ENCODE measurements at places on chromosomes 5 and 9.

GRCh38 chr9:106179191-106179590, 484.9 kb downstream of the TMEM38B start:
- DNase-seq, result no peak

DNA sequence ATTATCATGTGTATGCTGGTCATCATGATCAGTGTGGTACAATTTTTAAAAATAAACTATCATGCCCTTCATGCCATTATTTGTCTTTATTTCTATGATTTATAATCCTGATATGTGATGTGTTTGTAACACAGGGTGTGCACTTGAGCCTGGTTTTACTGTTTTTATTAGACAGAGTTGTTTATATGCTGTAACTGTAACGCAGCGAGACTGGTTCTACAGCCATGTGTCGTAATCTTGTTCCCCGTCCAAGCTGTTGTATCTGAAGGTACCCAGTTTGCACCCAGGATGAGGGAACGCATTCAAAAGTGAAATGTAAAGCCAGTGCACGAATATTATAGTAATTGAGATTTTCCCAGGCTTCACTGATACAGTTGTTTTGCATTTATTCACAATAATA, 28.2 kb downstream of the SNX18 start:
- DNase-seq, result no peak

GRCh38 chr9:114822708-114823107, 16.9 kb upstream of the TNFSF15 start:
- no peak for DNase-seq

DNA sequence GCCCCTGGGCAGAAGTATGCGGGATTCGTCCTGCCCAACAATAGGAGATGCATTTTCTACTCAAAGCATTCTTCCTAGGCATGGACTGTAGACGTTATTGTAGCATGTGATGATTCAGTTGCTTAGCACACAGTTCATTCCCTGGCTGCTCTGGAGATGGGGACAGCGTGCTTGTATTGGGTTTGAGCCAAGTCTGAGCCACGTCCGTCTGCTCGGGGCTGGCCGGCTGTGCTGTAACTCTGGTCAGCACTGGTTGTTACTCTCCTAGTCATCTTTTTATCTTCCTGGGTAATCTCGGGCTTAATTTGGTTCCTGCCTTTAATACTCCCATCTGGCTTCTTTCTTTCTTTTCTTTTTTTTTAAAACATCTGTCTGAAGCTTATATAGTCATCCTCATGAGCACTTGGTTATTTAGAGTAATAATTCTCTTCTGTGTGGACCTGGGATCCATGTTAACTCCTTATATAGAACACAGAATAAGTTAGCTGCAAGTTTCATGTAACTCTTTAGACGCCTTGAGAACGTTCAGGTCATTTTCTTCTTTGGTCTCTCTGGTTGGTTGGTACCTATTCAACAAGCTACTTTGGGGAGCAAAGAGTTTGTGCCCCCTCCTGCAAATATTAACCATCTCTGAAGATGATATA, 118.8 kb upstream of the RPS23 start:
- DNase-seq, result no peak

GRCh38 chr9:71830153-71830552, 61.8 kb upstream of the CEMIP2 start:
- DNase-seq, result no peak

DNA sequence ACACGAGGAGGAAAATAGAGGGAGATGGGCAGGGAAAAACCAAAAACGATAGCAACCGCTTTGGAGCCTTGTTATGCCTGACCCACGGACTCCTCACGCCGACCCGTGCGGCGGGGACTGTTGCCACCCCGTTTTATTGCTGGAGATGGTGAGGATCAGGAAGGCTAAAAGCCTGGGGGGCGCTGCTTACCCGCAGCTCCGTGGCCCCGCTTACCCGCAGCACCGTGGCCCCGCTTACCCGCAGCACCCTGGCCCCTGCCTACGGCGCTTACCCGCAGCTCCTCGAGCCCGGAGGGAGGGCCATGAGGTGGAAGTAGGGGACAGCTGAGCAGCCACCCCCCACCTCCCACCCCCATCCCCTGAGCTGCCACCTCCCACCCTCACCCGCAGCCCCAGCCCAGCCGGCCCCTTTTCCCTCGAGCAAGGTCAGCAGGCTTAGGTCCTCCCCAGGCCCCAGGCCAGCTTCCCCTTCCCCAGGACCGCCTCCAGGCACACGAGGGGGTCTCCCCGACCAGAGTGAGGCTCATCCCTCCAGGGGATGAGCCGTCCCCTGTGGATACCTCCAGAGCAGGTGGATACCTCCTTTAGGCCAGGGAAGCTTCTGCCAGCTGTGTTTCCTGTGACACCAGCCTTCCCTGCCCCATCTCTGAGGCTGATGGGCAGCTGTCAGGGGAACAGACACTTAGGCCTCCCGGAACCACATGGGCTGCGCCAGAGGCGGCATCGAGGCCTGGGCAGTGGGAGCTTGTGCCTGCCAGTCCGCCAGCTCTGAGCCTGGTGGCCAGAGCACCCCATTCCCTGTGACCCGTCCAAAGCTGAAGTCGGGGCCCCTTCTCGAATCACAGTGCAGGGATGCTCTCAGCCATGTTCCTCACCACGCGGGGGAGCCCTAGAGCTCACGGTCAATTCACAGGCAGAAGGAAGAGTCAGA, 92.3 kb downstream of the LMX1B start:
- peak; percentile 75 for DNase-seq

DNA sequence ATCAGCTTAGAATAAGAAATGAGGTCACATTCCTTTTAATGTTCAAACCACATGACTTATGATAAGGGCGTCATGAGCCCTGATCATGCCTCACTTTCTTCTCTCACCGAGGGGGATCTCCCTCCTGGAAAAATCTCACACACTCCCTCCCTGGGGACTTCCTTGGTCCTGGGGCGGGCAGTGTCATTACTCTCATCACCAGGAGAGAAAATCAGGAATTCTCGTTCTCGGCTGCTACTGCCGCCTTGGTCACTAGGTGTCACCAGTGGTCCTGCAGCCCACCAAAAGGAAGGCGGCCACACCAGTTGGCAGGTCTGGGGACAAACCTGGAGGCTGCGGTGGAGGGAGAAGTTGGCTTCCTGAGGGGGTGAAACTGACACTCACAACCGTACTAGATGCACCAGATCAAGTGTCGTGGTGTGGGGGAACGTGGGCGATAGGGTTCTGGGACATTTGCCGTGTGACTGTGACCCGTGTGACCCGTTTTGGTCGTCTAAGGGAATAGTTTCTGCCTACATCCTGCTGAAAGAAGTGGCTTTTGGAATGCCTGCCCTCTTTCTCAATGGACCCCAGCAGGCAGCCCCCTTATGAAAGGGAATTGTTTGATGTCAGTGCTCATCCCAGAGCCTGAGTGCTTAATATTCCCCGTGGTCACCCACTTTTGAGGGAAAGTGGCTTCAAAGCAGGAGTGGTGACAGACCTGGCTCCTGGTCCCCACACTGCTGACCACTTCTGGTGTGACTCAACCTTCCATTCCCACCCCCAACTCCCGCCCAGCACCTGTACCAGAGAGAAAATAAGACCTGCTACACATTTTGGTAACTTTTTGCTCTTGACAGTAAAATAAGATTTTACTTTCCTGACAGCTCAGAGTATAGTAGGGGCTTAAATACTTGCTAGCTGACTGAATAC, 63.2 kb downstream of the ACER2 start:
- DNase-seq, result peak; percentile 68

GRCh38 chr5:93602241-93603077, 19.4 kb downstream of the NR2F1 start:
- DNase-seq, result no peak

DNA sequence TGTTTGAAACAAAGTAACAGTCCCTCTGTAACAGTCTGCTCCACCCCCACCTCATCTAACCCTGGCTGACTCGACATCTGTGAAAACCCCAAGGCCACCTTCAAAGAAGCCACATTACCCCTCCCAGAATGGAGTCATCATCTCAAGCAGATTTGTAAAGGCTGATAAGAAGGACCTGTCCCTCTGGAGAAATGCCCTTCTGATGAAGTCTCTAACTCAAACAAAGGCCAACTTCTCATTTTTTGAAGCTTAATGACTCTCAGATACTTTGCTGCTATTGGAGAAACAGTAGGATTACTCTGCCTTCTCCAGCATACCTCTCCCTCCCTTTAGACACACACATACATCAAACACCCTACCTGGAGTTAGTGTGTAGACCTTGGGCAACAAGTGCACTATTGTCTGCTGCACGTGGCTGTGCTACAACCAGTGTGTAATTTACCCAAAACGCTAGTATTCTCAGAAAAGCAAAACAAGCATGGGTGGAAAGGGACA, 5.3 kb upstream of the SUSD1 start:
- peak; percentile 58 for DNase-seq

DNA sequence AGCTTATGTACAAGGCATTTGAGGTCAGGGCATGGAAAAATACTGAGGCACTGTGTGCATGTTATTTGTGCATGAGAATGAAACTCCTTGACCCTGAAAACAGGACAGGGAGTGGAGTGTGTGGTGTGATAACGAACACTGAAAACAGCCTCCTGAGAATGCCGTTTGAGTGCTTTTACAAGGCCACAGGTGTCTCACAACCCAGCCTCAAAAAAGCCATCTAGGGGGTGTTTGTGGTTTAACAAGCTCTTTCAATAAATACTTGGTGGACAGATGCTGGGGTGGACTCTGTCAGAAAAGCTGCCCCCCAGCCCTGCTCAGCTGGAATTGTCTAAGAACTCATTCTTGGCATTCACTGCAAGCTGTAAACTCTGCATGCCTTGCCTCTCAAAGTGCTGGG, 94.0 kb upstream of the SLC25A48 start:
- DNase-seq, result no peak

- no peak for DNase-seq
Measured at GRCh38 chr5:157431544-157432200, 28.3 kb upstream of the NIPAL4 start.

DNA sequence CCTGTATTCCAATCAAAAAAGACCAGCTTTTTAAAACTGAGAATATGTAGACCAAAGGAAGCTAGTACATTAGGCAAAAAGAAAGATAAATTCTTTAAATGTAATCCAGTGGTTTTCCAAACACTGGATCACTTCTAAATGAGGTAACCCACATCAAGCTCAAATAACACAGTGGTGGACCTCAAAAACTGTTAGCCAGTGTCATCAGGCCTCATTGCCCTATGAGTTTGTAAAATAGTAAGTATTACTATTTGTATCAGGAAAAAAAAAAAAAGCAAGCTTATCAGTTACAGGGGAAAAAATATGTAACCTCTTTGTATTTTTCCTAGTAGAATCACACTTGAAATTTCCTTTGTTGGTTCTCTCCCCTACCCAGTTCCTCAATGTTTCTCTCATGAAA, 6.7 kb downstream of the MTX3 start:
- DNase-seq, result no peak

GRCh38 chr9:33690143-33690933, 105.0 kb upstream of the PRSS3 start:
- DNase-seq, result no peak

- no peak for DNase-seq
Measured at GRCh38 chr5:88399561-88399960, 130.9 kb upstream of the TMEM161B start.

GRCh38 chr9:134458207-134459108, 132.2 kb downstream of the RXRA start:
- DNase-seq, result no peak

DNA sequence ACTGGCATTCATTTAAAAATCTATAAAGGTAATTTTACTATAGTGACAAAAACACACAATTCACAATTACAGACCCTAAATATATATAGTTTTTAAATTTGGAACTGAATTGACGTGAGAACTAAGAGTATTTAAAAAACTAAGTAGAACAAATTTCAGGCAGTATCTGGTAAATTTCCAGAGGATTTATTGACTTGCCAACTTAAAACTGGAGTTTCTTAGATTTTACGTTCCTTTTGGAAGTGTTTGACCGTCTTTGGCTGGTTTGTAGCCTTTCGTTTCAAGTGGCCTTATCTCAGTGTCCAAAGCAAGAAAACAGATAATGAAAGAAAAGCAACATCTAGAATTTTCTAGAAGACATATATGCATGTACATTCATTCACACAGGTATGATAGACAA, 234.4 kb upstream of the VLDLR start:
- DNase-seq, result no peak

GRCh38 chr5:79418276-79418675, 95.7 kb downstream of the HOMER1 start:
- DNase-seq, result no peak

GRCh38 chr5:135362102-135362501, 36.9 kb downstream of the MACROH2A1 start:
- no peak for DNase-seq

DNA sequence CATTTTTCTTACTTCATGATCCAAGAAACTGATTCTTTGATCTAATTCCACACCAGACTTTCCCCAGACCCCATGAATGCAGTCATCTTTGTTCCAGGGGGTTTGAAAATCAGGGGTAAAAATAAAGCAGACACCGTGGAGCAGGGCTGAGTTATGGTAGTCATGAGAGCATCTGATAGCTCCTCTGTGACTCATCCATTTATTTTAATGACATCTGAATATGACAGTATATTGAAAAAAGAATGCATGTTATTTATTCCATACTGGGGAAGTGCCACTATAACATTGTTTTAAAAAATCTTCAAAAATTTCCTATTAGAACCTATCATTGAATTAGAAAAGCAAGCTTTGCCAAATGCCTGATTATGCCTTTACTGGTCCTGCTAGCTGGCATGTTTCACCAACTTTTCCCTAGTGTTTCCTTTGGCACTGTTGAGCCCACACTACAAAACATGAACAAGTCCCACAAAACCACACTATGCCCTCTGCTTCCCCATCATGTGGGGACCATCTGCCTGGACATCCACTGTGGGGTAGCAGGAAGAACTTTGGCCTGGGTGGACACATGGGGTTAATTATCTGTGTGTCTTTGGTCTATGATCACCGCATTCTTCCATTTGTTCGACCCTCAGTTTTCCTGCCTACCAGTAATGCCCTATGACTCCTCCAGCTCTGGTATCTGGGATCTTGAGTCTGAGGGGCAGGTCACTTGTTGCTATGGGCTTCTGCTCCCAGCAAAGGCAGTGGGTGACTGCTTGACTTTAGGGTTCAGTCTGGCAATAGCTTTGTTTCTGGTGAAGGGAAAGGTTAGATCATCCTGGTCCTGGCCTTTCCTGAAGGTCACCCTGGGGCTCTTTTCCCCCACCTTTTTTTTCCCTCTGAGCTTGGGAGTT, 82.7 kb upstream of the PANK3 start:
- DNase-seq, result no peak

DNA sequence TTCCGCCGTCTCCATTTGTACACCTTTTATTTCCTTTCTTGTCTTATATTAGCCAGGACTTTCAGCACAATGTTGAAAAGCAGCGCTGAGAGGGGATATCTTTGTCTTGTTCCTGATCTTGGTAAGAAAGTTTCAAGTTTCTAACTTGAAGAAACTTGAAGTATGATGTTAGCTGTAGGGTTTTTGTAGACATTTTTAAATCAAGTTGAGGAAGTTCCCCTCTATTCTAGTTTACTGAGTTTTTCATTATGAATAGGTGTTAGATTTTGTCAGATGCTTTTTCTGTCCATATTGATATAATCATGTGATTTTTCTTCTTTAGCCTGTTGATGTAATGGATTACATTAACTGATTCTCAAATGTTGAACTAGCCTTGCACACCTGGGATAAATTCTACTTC, 425.7 kb downstream of the PIK3R1 start:
- no peak for DNase-seq

DNA sequence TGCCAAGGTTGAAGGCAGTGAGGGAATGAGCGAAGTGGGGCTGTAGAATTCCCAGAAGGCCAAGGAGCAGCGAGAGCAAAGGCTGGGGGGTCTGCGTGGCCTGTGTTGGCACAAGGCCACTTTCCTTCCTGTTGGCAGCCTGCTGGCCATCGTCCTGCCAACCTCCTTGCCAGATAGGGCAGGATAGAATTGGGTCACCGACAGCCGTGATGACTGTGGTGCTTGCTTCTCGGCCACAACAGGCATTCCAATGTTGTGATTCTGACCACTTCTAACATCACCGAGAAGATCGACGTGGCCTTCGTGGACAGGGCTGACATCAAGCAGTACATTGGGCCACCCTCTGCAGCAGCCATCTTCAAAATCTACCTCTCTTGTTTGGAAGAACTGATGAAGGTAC, 18.9 kb downstream of the TRIP13 start:
- no peak for DNase-seq
